ENCODE measurements at places on chromosomes 3 and 15.

DNA sequence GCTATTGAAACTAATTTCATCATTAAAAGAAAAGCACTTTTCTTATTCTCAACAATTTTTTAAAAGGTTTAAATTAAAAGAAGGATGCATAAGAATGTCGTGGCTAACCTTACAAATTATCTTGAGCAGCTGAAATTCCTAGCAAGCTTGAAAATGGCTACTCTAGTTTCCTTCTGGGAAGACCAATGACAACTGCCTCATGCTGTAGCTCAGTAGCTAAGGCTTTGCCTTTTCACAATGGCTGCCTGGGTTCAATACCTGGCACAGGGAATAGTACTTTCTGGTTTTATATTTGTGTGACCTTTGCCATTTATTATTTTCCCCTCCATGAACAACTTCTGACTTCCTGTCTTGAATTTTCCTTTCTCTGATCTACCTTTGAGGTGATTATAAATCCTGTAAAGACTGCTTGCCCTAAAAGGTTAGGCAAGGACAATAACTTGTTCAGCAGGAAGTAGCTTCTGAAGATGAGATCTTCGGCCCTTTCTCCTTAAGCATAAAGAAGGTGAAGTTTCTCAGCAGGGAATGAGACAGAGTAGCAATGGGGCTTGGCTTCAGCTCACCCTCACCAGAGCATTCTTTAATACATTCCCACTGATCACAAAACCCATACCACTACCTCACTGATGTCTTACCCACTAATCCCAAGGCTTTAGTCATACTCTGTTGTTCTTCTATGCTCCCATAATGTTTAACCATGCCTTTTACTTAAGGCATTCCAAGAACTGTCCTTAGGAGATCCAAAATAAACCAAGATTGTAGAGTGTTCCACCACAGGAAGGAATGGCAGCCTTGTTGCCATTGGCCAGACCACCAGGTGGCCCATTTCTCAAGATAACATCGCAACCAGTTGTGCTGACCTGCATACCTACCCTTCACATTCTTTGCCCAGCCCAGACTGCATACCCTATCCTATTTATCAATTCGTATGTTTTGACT is 276.8 kb downstream of the ULK4 start:
- DNase-seq, result no peak

DNA sequence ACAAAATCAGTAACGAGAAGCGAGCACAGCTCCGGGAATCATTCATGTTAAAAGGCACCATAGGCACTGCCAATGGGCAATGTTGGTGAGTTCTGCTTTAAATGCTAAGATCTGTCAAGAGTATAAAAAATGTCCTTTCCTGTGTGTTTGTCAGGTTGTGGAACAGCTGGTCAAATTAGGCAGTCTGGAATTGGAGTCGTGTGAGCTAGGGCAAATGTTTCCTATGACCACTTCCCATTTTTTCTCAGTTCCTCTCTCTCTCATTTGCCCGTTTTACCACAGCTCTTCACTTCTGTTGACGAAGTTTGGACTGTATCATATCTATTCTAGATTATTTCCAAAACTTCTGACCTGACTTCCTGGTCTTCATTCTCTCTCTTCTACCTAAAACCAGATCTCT is 60.8 kb upstream of the GOLIM4 start:
- DNase-seq, result no peak

- DNase-seq, result no peak
These were observed 5.3 kb downstream of the SNUPN start for GRCh38 chr15:75620058-75620820.

DNA sequence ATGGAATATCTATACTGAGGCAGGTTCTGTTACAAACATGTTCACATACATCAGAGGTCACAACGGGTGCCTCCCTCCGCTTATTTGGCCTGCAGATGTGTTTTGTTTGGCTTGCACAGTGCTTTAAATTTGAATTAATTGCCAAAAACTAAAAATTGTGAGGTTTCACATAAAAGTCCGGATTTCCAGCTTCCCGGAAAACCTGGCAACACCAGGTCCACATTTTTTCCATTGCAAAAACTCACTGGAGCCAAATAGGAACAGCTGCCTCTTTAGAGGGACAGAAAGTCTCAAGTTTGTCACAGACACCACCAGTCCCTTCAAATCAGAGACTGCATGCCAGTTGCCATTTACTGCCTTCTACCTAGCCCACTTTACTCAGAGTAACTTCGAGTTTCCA is 205.9 kb upstream of the MDFIC2 start:
- DNase-seq, result no peak

- DNase-seq, result no peak
These were observed 77.6 kb downstream of the COL6A5 start for GRCh38 chr3:130423064-130423463.

GRCh38 chr3:25916321-25916720 is 126.4 kb downstream of the OXSM start:
- DNase-seq, result no peak

- no peak for DNase-seq
These were observed 101.2 kb downstream of the FRMD5 start for GRCh38 chr15:44093836-44094235.

DNA sequence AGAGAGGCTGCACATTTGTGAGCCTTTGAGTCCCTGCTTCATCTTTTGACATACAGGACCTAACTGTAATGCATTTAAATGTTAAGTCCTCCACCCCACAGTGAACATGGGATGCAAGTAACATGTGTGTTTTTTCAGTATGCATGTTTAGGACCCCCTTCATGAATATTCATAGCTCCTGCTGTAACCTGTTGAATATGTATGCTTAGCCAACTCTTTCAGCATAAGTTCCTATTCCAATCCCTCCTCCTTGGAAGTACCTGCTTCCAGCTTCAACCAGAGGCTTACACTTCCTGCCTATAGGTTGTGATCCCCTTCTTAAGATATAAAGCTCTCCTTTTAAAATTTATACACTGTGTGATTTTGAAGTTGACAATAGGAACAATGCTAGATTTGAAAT is 36.9 kb upstream of the GNB4 start:
- no peak for DNase-seq

GRCh38 chr15:32718227-32718820 is 520 bp downstream of the GREM1 start:
- no peak for DNase-seq

- DNase-seq, result no peak
These were observed 80.0 kb upstream of the FOXB1 start for GRCh38 chr15:59924096-59924495.

DNA sequence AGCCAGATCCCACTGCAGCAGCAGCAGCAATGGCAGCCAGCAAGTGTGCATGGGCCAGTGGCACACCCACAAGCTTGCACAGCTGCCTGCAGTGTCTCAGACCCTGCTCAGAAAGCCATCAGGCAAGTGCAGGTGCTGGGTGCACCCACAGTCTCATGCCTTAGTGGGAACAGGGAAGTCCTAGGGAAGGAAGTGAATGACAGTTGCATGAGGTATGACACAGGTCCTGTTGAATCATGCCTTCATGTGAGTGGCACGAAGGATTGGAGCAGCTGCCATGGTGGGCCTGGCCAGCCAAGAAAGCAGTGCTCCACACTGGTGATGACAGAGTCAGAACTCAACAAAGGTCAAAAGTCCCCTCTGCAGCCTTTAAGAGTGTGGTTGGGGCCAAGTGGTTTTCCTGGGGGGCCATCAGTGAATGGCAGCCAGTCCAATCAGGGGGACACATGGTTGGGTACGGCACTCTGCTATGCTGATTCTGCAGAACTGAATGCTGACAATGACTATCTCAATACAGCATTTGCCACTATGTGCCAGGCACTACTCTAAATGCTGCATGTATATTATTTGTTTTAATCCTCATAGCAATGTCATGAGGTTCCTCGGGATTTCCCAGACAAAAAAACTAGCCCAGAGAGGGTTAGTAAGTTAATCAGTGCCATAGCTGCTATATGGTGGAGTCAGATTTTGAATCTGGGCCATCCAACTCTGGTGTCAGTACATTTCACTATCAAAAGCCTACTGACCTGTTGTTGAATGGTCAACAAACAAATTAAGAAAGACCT is 94.3 kb downstream of the AQP9 start:
- no peak for DNase-seq

- no peak for DNase-seq
These were observed 2.4 kb downstream of the MB21D2 start for GRCh38 chr3:192915304-192915703.

DNA sequence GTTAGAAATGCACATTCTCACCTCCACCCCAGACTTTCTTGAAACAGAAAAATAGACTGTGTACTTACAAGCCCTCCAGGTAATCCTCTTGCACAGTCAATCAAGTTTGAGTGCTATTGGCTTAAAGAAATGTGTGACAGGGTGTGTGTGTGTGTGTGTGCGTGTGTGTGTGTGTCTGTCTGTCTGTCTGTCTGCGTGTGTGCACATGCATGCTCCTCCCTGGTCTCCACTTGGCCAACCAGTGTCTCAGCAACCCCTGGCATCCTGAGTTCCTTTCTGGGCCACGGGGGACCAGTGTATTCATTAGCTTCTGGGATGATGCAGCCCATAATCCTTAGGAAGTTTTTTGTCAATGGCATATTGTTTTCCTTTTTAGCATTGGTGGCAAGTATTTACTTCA is 128.8 kb upstream of the IL12A start:
- DNase-seq, result no peak

DNA sequence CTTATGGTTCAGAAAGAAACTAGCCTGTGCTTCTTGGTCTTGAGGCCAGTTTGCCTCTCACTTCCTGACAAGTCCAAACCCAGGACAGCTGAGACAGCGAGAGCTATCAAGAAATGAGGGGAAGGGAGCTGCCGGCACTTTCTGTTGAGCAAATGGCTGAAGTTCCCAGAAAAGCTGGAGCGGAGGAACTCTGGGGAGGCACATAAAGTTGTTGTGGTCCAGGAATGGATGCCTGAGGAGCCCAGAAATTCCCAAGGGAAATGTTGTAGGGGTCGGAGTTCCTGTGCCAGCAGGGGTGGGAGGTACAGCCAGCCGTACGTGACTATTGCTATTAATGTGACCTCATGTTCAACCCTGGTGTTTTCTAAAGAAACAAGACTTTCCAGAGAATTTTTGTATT is 98.8 kb upstream of the TNFAIP8L3 start:
- no peak for DNase-seq

- DNase-seq, result no peak
These were observed 26.8 kb downstream of the ACAD9 start for GRCh38 chr3:128906031-128906803.

DNA sequence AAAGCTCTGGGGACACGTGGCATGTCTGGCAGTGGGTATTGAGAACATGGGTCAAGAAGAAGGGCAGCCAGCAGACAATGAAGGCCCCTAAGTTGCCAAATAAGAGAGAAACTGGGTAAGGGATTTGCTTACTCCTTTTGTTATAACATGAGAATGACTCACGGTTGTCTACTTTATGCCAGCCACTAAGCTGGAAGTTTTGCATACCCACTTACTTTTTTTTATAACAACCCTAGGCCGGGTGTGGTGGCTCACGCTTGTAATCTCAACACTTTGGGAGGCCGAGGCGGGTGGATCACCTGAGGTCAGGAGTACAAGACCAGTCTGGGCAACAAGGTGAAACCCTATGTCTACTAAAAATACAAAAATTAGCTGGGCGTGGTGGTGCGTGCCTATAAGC is 50.0 kb downstream of the DRD3 start:
- no peak for DNase-seq

GRCh38 chr3:125079675-125080045 is 23.9 kb upstream of the HEG1 start:
- DNase-seq, result no peak

DNA sequence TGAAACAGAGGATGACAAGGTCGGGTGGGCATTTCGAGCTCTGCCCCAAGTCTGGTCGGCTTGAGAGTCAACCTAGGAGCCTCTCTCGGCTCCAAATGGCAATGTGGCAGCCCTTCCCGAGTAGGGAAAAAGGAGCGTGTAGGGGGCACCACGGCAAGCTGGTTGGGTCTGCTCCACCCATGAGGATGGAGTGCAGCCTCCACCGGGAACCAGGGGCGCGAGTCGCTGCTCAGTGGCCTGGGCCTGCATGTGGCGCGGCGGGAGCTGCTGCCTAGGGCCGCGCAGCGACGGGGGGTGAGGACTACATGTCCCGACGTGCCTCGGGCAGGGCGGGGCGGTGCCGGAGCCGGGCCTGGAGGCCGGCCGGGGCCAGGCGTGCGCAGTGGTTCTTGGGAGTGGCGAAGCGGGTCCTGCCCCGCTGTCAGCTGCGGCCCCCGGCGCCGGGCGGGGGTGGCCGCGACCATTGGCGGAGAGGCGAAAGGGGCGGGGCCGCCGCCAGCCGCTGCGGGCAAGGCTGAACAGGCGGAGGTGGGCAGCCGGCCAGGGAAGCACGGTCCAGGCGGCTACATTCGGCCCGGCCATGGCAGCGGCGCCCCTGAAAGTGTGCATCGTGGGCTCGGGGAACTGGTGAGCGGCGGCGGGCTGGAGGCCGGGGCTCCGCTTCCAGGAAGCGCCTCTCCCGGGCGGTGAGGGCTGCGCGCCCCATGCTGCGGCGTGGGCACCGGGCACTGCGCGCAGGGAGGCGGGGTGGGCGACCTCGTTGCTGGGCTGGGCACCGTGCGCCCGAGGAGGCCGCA is at the start of gene GPD1L:
Gene GPD1L (plus strand): TSS at position 489 of the 797 bp plus-strand sequence. CDS start 92 bp downstream, at position 581.
- DNase-seq, result peak; percentile 88

GRCh38 chr3:105686278-105686897 is 182.4 kb downstream of the CBLB start:
- no peak for DNase-seq

DNA sequence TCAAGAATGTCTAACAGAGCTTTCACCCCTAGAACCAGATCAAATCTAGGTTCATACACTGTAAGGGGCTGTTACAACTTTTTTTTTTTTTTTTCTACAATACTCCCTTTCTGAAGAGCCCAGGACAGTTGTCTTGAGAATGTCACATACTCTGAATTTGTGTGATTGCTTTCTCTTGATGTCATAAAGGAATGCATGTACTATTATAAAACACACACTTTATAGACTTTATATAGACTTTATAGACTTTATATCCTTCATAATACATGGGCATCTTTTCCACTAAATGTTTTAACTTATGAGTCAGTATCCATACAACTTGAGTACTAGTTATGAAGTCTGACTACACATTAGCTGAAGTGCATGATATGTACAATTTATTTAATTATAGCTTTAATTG is 26.3 kb downstream of the RFX7 start:
- DNase-seq, result no peak

- no peak for DNase-seq
These were observed 115.7 kb downstream of the CHL1 start for GRCh38 chr3:312160-312733.

- DNase-seq, result no peak
These were observed 65.8 kb downstream of the EXOG start for GRCh38 chr3:38561746-38562466.

- no peak for DNase-seq
These were observed 184.8 kb upstream of the CTDSPL start for GRCh38 chr3:37676885-37677284.
